Regular cardiac myocyte (primary cell): ENCODE measurements at places on chromosomes 12 and 14. TPM values are rescaled to one million over a fixed set of nuclear protein-coding genes. Genes with fewer than 3 reads are reported as not detected.

The SYT1 gene
- total RNA-seq = 2.5 and 5.8 TPM in 2 replicates

The LRTM2 gene
- total RNA-seq = not detected in 2 replicates

The TRIM9 gene
- total RNA-seq = under 0.01 and 0.28 TPM in 2 replicates

The CFAP54 gene
- total RNA-seq = 2.7 and 4.2 TPM in 2 replicates

The IL22 gene
- total RNA-seq = not detected in 2 replicates

The SOS2 gene
- total RNA-seq = 15.5 and 20.6 TPM in 2 replicates

The TAS2R43 gene
- 0.19 and 1.4 TPM in 2 replicates for total RNA-seq

The OR2AP1 gene
- total RNA-seq = not detected in 2 replicates

The BATF gene
- 1.2 TPM in 1 of 2 replicates, not detected in the other for total RNA-seq

The TSHR gene
- not detected in 2 replicates for total RNA-seq

The IRAK3 gene
- total RNA-seq = 3.5 and 18.3 TPM in 2 replicates

The OLR1 gene
- 1.2 and 1.4 TPM in 2 replicates for total RNA-seq

The KRT1 gene
- not detected in 2 replicates for total RNA-seq
